Activated naive CD8-positive, alpha-beta T cell treated with anti-CD3 and anti-CD28 coated beads, Interleukin-2, amount 50 U/mL, for 24 hours (primary cell): ENCODE measurements at places on chromosomes 2 and 18.

- no peaks in the 10 kb centered on the region for H3K27me3 ChIP-seq
- no peak for DNase-seq
- H3K4me3 ChIP-seq: no peak overlapping the region
These were observed 325.9 kb upstream of the LINC00305 start for GRCh38 chr18:64474773-64475172.

- H3K27ac ChIP-seq: no peak overlapping the region
- no peaks in the 10 kb centered on the region for H3K36me3 ChIP-seq
- peaks cover 34% of the 10 kb centered on the region for H3K27me3 ChIP-seq
- H3K4me1 ChIP-seq: no peaks in the 10 kb centered on the region
- no peak for DNase-seq
These were observed 71.5 kb downstream of the SLC4A3 start for GRCh38 chr2:219698748-219699439.

DNA sequence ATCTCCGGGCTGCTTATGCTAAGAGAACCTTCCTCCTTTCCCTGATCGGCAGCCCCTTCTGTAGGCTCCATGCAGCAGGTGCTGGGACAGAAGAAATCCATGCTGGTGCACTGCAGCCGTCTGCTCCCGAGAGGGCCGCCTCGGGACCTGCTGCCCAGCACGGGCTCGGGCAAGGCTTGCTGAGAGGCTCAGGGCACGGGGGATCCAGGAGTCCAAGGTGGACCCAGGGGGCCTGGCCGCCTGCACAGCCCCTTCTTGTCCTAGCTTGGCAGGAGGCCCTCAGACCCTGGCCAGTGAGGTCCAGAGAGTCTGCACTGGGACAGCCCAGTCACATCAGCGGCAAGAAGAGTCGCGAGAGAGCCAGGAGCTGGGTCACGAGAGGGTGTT lies 13.3 kb upstream of the DUSP2 start:
- H3K36me3 ChIP-seq: peaks cover 11% of the 10 kb centered on the region
- peak overlapping the region; percentile 64 for H3K4me3 ChIP-seq
- H3K4me1 ChIP-seq: peaks cover 90% of the 10 kb centered on the region
- H3K27me3 ChIP-seq: no peaks in the 10 kb centered on the region

DNA sequence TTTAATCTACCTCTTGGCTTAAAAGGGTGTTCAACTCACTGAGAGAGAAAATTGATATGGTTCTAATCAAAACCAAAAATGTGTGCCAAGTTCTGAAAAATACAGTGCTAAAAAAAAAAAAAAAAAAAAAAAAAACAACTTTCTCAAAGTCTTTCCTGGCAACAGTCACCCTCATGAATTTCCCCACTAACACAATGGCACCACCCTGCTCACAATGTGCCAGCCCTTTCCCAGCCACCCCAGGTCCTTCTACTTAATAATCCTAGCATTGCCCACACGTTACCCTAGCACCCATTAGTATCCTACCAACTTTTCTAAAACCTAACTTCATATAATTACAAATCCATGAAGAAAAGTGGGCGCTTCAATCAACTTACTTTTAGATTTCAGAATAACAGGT lies 106.4 kb downstream of the AFF3 start:
- H3K27ac ChIP-seq: no peak overlapping the region
- no peaks in the 10 kb centered on the region for H3K27me3 ChIP-seq
- H3K4me1 ChIP-seq: no peaks in the 10 kb centered on the region
- DNase-seq: no peak

- H3K27me3 ChIP-seq: no peaks in the 10 kb centered on the region
- no peak overlapping the region for H3K4me3 ChIP-seq
- DNase-seq: no peak
- H3K4me1 ChIP-seq: no peaks in the 10 kb centered on the region
These were observed 7.2 kb upstream of the SAG start for GRCh38 chr2:233300401-233300800.

GRCh38 chr2:49236316-49236715 lies 82.0 kb upstream of the FSHR start:
- no peaks in the 10 kb centered on the region for H3K4me1 ChIP-seq
- no peaks in the 10 kb centered on the region for H3K27me3 ChIP-seq
- no peak overlapping the region for H3K4me3 ChIP-seq
- no peaks in the 10 kb centered on the region for H3K36me3 ChIP-seq

GRCh38 chr2:74862020-74862964 lies 28.4 kb downstream of the HK2 start:
- no peaks in the 10 kb centered on the region for H3K27me3 ChIP-seq
- H3K4me3 ChIP-seq: no peak overlapping the region
- no peak overlapping the region for H3K27ac ChIP-seq
- no peak for DNase-seq
- H3K36me3 ChIP-seq: peaks cover 34% of the 10 kb centered on the region

DNA sequence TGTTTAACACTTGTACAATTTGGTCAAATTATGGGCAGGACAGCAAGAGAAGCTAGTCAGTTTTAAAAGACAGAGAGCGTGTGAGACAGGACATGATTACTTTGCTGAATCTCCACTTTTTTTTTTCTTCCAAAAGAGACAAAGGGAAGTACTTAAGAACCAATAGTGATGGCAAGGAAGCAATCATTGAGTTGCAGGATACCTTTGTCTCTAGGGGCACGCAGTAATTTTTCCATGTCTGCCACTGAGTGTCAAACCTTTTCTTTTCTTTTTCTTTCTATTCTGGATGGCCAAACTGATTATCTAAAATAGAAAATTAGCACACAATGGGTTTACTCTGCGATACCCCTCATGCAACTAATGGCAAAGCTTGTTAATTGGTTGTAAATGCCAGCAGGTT lies 533.0 kb downstream of the PLCL1 start:
- H3K4me3 ChIP-seq: no peak overlapping the region
- DNase-seq: no peak
- peaks cover 18% of the 10 kb centered on the region for H3K27me3 ChIP-seq
- H3K4me1 ChIP-seq: no peaks in the 10 kb centered on the region

DNA sequence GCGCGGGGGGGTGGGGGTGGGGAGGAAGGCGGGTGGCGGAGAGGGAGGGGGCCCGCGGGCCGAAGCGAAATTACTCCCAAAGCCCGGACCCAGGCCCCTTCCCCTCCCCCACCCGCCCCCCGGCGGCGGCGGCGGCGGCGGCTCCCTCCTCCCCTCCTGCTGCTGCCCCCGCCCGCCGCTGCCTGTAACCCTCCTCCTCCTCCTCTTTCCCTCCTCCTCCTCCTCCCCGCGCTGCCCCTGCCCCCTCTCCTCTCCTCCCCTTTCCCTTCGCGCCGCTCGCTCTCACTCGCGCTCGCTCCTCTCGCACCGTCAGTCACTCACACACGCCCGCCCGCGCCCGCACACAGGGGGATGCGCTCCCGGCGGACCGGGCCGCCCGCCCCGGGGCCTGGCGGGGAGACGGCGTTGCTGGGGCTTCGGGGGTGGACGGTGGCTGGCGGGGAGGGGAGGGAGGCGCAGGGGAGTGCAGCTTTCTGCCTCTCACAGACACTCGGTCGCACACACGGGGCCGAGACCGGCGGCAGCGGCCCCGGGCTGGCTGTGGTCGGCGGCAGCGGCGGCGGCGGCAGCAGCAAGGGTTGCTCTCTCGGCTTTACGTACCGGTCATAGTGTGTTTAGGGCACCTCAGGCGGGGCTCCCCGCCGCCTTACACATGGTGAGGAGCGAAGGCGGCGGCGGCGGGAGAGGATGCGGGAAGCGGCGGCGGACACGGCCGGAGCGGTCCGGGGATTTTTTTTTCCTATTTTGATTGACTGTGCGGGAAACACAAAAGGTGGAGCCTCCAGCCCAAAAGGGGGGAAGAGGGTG lies 405 bp downstream of the SP3 start:
- peaks cover 32% of the 10 kb centered on the region for H3K36me3 ChIP-seq
- no peaks in the 10 kb centered on the region for H3K27me3 ChIP-seq
- peak overlapping the region; percentile 98 for H3K4me3 ChIP-seq

GRCh38 chr2:10120158-10120876 lies 2.2 kb upstream of the RRM2 start:
- DNase-seq: peak; percentile 98
- H3K4me3 ChIP-seq: peak overlapping the region; percentile 99
- H3K27ac ChIP-seq: peak overlapping the region; percentile 98
- H3K27me3 ChIP-seq: no peaks in the 10 kb centered on the region
- H3K36me3 ChIP-seq: peaks cover 36% of the 10 kb centered on the region

DNA sequence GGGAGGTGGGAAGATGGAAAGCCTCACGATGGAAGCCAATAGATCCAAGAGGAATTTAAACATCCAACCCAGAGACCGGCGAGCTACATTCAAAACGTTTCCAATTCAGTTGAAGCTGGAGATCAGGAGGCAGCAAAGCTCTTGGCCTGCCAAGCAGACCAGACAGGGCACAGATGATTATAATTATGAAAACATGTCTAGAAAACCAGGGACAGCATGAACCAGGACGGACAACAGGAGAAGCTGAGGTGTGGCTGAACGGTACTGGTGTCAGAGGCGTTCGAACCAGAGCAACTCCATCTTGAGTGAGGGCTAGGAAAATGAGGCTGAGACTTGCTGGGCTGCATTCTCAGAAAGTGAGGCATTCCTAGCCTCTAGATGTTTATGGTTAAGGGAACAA lies 102.2 kb upstream of the CCDC150 start:
- H3K36me3 ChIP-seq: no peaks in the 10 kb centered on the region
- no peak for DNase-seq

- H3K36me3 ChIP-seq: no peaks in the 10 kb centered on the region
- DNase-seq: no peak
- no peaks in the 10 kb centered on the region for H3K27me3 ChIP-seq
- H3K4me3 ChIP-seq: no peak overlapping the region
- no peak overlapping the region for H3K27ac ChIP-seq
These were observed 173.3 kb upstream of the ERBB4 start for GRCh38 chr2:212711856-212712255.

DNA sequence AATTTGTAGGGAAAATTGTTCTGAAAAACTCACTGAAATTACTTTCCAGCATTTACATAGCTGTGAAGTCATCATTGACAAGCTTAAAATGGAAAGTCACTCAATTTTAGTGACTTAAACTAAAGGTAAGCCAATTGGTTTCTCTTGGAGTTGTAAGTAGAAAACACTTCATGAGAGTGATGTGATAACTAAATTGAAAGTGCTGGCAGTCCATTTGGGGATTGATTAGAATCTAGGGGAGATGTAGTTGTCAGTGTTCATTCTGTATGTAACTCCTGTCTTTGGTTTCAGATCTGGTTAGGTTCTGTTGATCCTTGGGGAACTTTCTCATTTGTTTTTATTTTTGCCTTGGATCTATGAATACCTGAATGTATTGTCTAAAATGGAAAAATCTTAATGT lies 53.8 kb downstream of the COX7A2L start:
- H3K27me3 ChIP-seq: no peaks in the 10 kb centered on the region
- peaks cover 5% of the 10 kb centered on the region for H3K4me1 ChIP-seq
- DNase-seq: no peak

DNA sequence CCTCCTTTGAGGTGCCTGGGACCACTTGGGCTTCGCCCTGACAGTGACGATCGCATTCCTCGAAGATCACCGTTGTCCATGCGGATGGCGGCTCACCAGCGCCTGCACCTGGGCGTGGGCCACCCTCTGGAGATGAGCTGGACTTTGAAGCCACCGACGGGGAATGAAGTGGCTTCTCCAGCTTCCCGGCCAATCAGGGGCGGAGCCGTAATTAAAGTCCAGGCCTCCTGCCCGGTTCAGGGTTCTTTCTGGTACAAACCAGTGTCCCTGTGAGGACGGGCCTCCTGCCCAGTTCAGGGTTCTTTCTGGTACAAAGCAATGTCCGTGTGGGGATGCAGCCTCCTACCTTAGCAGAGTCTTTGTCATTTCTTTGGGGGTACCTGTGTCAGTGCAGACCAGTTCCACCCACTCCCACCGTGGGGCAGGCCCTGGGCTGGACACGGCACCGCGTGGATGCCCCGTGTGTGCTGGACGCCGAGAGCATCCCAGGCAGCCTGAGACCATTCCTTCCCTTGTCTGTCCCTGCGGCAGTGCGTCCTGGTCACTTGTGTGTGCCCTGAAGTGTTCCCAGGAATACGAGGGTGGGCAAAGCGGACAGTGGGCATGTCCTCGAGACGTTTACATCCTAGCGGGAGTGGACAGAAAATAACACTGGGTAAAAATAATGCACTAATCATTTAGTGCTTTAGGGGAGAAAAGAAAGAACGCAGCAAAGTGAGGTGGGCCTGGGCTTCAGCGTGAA lies 55.0 kb downstream of the KCNG2 start:
- H3K27ac ChIP-seq: no peak overlapping the region
- no peak for DNase-seq
- H3K36me3 ChIP-seq: no peaks in the 10 kb centered on the region
- H3K4me1 ChIP-seq: peaks cover 4% of the 10 kb centered on the region
- H3K27me3 ChIP-seq: peaks cover 5% of the 10 kb centered on the region

- no peaks in the 10 kb centered on the region for H3K36me3 ChIP-seq
- no peak for DNase-seq
- H3K4me3 ChIP-seq: no peak overlapping the region
- H3K27ac ChIP-seq: no peak overlapping the region
These were observed 52.0 kb downstream of the FTCDNL1 start for GRCh38 chr2:199798831-199799580.

DNA sequence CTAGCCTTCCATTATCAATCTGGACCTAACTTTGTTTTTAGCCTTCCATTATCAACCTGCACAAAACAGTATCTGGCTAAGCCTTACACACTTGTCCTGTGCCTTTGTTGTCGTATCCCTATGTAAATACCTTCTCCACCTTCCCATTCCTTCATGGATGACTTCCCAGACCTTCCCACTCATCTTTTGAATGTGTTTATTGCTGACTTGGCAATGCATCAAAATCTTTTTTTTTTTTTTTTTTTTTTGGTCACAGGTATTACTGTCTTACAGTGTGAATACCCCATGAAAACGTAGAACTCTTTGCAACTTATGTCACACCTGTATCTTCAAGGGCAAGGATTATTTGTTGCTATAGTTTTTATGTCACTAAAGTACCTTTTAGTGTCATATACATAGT lies 25.7 kb downstream of the RPE start:
- no peaks in the 10 kb centered on the region for H3K27me3 ChIP-seq
- no peak overlapping the region for H3K27ac ChIP-seq
- no peaks in the 10 kb centered on the region for H3K4me1 ChIP-seq
- H3K4me3 ChIP-seq: no peak overlapping the region
- no peak for DNase-seq
- H3K36me3 ChIP-seq: peaks cover 28% of the 10 kb centered on the region

DNA sequence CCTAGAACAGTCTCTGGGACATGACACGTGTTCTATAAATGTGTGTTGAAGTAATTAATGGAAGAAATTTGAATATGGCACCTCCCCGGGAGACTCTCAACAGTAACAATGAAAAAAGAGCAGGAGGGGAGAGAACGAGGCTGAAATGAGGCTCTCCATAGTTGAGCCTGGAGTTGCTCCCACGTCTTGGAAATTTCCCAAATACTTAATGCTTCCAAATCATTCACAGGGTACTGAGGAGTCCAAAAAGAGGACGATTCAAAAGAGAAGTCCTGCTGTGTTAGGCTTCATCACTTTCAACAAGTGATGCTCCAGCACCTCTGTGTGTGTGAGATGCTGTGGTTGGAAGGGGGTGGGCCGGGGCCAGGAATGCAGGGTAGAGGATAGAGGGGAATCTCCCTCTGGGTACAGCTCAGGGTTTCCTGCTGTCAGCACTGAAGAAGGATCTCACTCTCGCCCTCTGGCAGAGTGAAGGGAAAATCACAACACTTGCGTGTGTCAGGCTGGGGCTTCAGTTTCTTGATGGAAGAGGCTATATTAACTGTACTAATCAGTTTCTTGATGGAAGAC lies 18.1 kb upstream of the ZNF407 start:
- DNase-seq: no peak
- peaks cover 13% of the 10 kb centered on the region for H3K27me3 ChIP-seq
- H3K4me3 ChIP-seq: no peak overlapping the region
- no peaks in the 10 kb centered on the region for H3K4me1 ChIP-seq
- H3K36me3 ChIP-seq: no peaks in the 10 kb centered on the region

- no peaks in the 10 kb centered on the region for H3K27me3 ChIP-seq
- no peaks in the 10 kb centered on the region for H3K36me3 ChIP-seq
- H3K27ac ChIP-seq: no peak overlapping the region
- DNase-seq: no peak
- H3K4me1 ChIP-seq: no peaks in the 10 kb centered on the region
These were observed 224.9 kb downstream of the VAPA start for GRCh38 chr18:10138719-10139118.
